ENCODE measurements at places on chromosomes 7 and 10. TPM values are rescaled to one million over a fixed set of nuclear protein-coding genes. Genes with fewer than 3 reads are reported as not detected.

The CEP41 gene
- 2.4 TPM for total RNA-seq

The FBXO24 gene
- total RNA-seq = 0.13 TPM

The SLC39A12 gene
- not detected for total RNA-seq

The OR2A7 gene
- 2.1 TPM for total RNA-seq

DNA sequence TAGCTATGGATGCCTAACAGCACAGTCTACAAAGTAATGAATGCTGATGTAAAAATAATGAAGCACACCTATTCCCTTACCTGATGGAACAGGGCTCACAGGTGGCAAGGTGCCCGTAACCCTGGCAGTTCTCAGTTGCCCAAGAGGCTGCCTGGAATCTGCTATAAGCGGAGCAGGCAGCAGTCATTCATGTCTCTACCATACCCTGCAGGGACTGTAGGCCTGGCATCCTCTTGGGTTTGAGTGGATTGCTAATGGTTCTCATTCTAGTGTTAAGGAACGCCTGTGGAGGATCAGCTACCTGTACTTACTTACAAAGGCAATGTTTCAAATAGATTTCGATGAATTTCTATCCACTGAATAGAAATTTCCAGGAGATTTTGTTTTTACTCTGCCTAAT, 38.4 kb downstream of the BAIAP2L1 start:
- no peak overlapping the region for H3K4me3 ChIP-seq
- peaks cover 9% of the 10 kb centered on the region for H3K4me1 ChIP-seq
- H3K27ac ChIP-seq = no peak overlapping the region
- no peaks in the 10 kb centered on the region for H3K36me3 ChIP-seq

GRCh38 chr7:50174948-50175347, 81.9 kb upstream of the ZPBP start:
- H3K4me1 ChIP-seq = no peaks in the 10 kb centered on the region
- no peaks in the 10 kb centered on the region for H3K36me3 ChIP-seq
- DNase-seq = no peak
- peaks cover 5% of the 10 kb centered on the region for H3K27me3 ChIP-seq
- H3K27ac ChIP-seq = no peak overlapping the region
- no peak overlapping the region for H3K4me3 ChIP-seq

DNA sequence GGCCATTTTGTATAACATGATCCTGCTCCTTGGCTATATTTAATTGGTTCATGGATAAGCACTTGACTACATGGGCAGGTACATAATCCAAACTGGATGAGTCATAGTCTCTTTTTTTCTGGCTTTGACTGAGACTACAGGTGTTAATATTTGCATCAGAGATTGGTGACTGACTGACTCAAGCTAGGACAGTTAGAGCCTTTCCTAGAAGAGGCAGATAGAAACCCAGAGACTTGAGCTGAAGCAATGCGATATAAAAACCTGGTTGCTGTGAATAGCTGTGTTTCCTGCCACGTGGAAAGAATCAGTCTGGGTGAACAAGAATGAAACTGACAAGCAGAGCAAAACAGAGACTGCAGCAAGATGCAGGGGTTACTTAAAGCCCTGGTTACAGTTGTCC, 81.0 kb downstream of the SAMD9 start:
- H3K27ac ChIP-seq = no peak overlapping the region
- no peaks in the 10 kb centered on the region for H3K36me3 ChIP-seq
- no peak for DNase-seq
- H3K4me3 ChIP-seq = no peak overlapping the region
- H3K4me1 ChIP-seq = no peaks in the 10 kb centered on the region

- no peaks in the 10 kb centered on the region for H3K36me3 ChIP-seq
- H3K27ac ChIP-seq = no peak overlapping the region
- DNase-seq = no peak
- H3K4me3 ChIP-seq = no peak overlapping the region
- peaks cover 8% of the 10 kb centered on the region for H3K4me1 ChIP-seq
Measured at GRCh38 chr10:33416209-33416608, 81.7 kb upstream of the NRP1 start.

GRCh38 chr7:132420527-132420926, 155.7 kb downstream of the PLXNA4 start:
- H3K4me3 ChIP-seq = no peak overlapping the region
- peaks cover 5% of the 10 kb centered on the region for H3K4me1 ChIP-seq
- no peaks in the 10 kb centered on the region for H3K27me3 ChIP-seq
- DNase-seq = no peak

- no peak for DNase-seq
- no peak overlapping the region for H3K27ac ChIP-seq
- no peaks in the 10 kb centered on the region for H3K4me1 ChIP-seq
- no peaks in the 10 kb centered on the region for H3K27me3 ChIP-seq
Measured at GRCh38 chr10:2306081-2306480, 568.8 kb upstream of the ADARB2 start.

- DNase-seq = no peak
- H3K36me3 ChIP-seq = no peaks in the 10 kb centered on the region
- no peaks in the 10 kb centered on the region for H3K27me3 ChIP-seq
- H3K4me1 ChIP-seq = no peaks in the 10 kb centered on the region
- no peak overlapping the region for H3K4me3 ChIP-seq
- no peak overlapping the region for H3K27ac ChIP-seq
Measured at GRCh38 chr7:126411821-126412383, 840.8 kb downstream of the GRM8 start.

- no peak overlapping the region for H3K27ac ChIP-seq
- no peak for DNase-seq
- no peak overlapping the region for H3K4me3 ChIP-seq
- H3K4me1 ChIP-seq = no peaks in the 10 kb centered on the region
Measured at GRCh38 chr7:106795877-106796231, 69.2 kb upstream of the PIK3CG start.

GRCh38 chr7:99003419-99003818, 125.1 kb downstream of the TRRAP start:
- H3K27ac ChIP-seq = no peak overlapping the region
- no peak for DNase-seq
- peaks cover 4% of the 10 kb centered on the region for H3K4me1 ChIP-seq
- peaks cover 91% of the 10 kb centered on the region for H3K36me3 ChIP-seq
